ENCODE measurements at places on chromosomes 1 and 21.

- DNase-seq = no peak
Measured at GRCh38 chr1:27038020-27038419, 25.4 kb upstream of the TENT5B start.

DNA sequence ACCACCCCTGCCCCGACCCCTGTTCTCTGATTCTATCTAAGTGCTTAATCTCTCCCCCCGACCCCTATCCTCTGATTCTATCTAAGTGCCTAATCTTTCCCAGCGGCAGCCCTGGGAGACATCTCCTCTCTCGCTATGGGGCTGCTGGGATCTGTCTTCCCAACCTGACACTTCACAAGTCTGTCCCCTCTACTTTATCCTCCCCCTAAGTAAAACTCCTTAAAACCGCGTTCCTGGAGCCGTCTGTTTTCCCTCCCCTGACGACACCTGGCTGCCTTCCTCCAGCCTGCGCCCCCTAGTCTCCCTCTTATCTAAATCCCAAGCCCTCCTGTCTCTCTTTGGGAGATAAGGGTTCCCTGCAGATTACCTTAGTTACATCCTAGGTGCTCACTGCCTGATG is 30.5 kb downstream of the EPHB2 start:
- DNase-seq = no peak

DNA sequence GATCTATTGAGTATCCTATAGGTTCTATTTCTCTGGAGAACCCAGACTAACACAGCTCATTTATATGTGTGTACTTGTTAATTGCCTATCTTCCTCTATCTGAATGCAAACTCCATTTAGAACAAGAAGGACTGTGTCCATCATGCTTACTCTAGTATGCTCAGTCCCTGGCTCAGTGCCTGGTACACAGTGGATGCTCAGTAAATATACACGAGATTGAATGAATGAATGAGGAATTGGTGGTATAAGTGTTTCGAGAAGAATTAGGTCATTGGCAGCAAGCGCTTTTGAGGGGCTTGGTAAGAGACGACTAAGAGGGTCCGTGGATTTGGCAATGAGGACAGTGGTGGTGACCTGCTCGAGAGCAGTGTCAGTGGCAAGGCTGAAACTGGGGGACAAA is 112.5 kb downstream of the CSMD2 start:
- no peak for DNase-seq

- no peak for DNase-seq
Measured at GRCh38 chr1:187167555-187167954, 338.8 kb downstream of the PLA2G4A start.

GRCh38 chr1:53145051-53145600 is 2.7 kb upstream of the SLC1A7 start:
- DNase-seq = no peak

DNA sequence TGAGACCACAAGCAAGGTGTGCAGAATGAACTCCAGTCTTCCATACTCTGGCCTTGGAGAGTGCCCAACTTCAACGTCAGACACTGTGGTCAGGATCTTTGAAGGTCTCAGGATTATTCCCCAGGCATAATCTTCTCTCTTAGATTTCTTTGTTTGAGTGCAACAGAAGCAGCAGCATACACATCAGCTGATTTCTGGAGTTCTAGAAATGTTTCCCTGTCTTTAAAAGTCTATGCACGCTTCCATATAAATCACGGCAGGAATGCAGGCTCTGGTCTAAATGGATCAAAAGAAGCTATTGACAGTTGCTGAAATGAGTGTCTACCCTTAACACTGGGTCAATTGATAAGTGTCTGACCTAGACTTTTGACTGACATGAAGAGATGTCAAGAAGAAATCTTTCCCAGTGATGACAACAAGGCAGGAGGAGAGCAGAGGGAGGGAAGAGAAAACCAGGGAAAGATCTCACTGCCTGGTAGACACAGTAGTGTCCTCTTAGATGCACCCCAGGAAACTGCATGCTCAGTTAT is 279.7 kb downstream of the SPATA17 start:
- DNase-seq = no peak

GRCh38 chr1:36301220-36301619 is 4.9 kb upstream of the SH3D21 start:
- DNase-seq = no peak

Data from ACHN (cell line).